ENCODE measurements at places on chromosomes 2 and 18.

GRCh38 chr2:201128033-201128432 lies 12.1 kb downstream of the CFLAR start:
- DNase-seq, result no peak

DNA sequence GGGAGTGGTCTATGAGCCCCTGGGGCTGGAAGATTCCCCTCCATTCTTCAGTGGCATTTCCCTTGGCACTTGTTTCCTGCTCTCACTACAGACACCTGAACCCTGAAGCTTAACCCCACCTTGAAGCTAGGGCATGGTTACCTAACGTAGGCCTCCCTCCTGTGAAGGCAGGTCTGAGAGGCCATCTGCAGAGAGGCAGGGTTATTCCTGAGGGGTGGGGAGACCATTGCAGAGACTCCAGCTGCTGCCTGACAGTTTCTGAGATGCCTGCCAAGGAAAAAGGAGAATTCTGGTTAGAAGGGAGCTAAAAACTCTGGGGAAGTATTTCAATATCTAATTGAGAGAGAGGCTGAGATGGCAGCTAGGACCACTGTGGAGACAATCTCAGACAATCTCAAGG lies 119.3 kb upstream of the NDUFV2 start:
- DNase-seq, result no peak

DNA sequence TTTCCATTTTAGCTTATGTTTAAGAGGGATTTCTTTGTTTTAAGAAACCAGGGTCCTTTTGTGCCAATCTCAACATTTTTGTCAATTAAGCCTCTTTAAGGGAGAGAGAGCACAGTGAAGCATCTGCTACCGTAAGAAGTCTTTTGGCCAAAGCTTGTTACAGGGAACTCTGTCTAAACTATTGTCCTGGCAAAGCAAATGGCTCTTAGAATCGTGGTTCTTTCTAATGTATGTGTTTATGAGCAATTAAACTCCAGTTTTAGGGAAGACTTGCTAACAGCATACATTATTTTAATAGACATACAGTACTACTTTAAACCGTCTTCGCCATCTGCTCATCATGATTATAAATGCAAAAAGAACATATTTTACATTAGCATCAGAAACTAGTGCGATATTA lies 202.1 kb downstream of the CDCA7 start:
- DNase-seq, result no peak

DNA sequence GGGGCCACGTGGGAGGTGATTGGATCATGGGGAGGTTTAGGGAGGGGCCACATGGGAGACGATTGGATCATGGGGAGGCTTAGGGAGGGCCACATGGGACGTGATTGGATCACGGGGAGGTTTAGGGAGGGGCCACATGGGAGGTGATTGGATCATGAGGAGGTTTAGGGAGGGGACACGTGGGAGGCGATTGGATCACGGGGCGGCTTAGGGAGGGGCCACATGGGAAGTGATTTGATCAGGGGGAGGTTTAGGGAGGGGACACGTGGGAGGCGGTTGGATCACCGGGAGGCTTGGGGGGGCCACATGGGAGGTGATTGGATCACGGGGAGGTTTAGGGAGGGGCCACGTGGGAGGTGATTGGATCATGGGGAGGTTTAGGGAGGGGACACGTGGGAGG lies 22.5 kb upstream of the SALL3 start:
- no peak for DNase-seq

- DNase-seq, result no peak
Observed at GRCh38 chr2:43375746-43376522, 149.5 kb upstream of the ZFP36L2 start.

Data from activated CD4-positive, alpha-beta T cell treated with anti-CD3 and anti-CD28 coated beads for 48 hours (primary cell).